ENCODE measurements at places on chromosomes 13 and 19.

DNA sequence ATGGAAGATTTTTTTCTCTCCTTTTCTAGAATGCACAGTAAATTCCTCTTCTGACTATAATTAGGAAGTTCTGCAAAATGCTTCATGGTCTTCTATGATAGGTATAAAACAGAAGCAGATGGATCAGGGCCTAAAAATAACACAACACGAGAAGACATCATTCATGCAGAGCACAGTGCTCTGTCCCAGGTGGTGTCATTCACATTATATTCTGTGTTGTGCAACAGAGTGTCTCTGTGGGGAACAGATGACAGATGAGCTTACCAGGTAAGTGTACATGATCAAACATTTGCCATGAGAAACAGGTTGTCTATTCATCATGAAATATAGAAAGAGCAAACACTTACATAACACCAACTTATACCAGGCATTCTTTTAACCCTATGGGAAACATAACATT is 288.3 kb downstream of the KCTD12 start:
- no peak for DNase-seq

DNA sequence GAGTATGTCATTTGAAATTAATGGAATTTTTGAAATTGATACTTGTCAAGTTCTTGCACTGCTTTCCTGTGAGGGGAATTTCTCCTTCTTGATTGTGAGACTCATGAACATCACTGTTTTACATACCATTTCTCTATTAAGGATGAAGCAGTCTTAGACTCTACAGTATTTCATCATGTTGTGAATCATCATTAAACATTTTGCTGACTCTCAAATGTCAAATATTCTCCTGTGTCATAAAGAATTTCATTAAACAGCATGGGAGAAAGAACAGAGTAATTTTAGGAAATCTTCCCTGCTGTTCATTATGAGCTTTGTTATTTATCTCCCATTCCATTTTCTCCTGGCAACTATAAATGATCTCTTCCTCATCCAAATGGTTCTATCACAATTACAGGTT is 729.0 kb downstream of the PCDH9 start:
- no peak for DNase-seq

- DNase-seq, result peak; percentile 92
Measured at GRCh38 chr19:46014941-46015686, 7.7 kb downstream of the PGLYRP1 start.

- DNase-seq, result no peak
Measured at GRCh38 chr19:4229179-4229931, at the start of gene EBI3. Gene EBI3, plus strand, starts transcription at chr19:4229523. Its CDS starts 28 bp downstream, at chr19:4229551.

DNA sequence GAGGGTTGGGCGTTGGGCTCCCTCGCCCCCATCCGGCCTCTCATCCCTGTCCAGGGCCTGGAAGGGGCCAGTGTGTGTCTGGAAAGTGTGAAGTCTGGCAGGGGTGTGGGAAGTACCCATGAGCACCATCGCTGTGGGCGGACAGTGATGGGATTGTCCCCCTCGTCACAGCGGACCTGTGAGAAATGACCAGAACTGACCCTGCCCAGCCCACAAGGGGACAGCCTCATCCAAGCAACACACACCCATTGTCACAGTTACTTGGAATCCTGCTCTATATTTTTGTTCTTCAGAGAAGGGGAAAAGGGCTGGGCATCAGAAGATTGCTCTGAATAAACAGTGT is 18.6 kb downstream of the MCF2L start:
- no peak for DNase-seq

GRCh38 chr19:2150794-2151338 is 500 bp downstream of the AP3D1 start:
- no peak for DNase-seq

DNA sequence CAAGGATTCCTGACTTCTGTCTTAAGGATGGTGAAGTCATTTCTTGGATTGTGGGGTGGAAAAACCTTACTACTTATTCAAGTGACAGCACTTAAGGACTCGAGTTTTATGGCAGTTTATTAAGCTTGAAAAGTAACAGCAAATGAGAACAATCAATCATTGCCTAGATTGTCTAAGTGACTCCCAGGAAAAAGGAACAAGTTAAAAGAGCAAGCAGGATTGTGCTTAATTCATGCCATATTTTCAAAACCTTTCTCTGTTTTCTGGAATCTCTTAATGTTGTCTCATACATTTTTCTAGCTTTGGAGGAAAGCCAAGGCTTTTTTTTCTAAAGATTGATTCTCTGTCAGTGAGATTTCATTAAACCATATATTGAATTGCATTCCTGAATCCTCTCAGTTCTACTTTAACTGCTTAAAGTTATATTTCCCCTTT is 236.2 kb upstream of the HTR2A start:
- DNase-seq, result no peak

DNA sequence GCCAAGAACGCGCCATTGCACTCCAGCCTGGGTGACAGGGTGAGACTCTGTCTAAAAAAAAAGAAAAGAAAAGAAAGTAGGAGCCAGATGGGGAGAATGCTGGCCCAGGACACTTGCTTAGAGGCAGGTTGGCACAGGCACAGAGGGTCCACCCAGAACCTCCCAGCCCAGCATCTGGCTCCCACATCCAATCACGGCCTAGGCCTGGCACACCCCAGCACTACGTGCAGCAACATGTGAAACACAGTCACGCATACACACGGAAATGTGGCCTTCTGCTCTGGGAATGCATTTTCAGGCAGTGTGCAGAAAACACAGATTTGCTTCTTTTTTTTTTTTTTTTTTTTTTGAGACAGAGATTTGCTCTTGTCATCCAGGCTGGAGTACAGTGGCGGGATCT is 20.9 kb upstream of the FOSB start:
- DNase-seq, result no peak

GRCh38 chr13:104580931-104581330 is 1514.7 kb upstream of the SLC10A2 start:
- no peak for DNase-seq

DNA sequence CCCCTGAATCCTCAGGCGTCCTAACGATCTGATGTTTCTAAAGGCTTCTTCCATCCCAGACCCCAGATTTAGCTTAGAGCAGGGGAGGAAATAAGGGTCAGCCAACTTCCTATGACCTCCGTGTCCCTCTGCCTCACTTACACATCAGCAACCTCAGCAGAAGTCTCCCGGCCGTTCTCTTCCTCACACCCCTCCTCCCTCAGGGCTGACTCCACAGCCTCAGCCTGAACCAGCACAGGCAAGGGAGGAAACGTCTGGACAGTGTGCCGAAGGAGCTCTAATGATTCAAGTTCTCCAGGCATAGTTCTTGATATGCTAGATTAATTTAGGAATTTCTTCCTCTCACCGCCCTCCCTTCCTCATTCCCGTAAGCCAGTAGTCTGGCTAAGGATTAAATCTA is 121.4 kb downstream of the NUFIP1 start:
- DNase-seq, result no peak

GRCh38 chr13:63680704-63681103 is 2265.1 kb upstream of the PCDH20 start:
- DNase-seq, result no peak

- no peak for DNase-seq
Measured at GRCh38 chr19:2059422-2060201, 8.6 kb upstream of the MKNK2 start.

GRCh38 chr13:85650613-85651012 is 148.6 kb downstream of the SLITRK6 start:
- DNase-seq, result no peak

DNA sequence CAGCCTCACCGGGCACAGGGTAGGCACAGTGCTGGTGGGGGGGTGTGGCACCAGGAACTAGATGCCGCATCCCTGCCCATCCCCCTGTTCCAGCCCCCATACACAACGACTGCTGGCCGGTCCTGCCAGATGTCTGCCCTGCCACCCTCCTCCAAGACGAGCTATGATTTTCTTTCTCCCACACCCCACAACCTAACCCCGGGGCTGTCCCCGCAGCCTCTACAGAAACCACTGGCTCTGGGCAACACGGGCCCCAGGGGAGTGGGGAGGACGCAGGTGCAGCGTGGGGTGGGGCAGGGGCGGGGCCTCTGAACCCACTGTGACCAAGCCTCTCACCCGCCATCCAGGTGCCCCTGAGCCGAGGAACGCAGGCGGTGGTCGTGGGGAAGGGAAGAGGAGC is 15.5 kb downstream of the PGLS start:
- DNase-seq, result no peak

DNA sequence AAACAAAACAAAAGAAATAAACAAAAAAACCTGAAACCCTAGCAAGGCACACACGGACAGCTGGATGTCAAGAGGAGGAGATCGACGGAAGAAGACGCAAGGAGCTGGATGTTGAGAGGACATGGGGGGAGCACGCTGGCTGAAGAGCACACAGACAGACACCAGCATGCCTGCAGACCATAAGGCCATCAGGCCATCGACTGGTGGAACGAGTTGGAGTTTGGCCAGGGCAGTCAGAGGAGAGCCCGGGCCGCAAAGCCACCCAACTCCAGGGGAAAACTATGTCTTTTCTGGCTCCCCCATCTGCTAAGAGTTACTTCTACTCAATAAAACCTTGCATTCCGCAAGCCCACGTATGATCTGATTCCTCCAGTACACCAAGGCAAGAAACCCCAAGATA is 979.6 kb downstream of the PCDH17 start:
- no peak for DNase-seq

DNA sequence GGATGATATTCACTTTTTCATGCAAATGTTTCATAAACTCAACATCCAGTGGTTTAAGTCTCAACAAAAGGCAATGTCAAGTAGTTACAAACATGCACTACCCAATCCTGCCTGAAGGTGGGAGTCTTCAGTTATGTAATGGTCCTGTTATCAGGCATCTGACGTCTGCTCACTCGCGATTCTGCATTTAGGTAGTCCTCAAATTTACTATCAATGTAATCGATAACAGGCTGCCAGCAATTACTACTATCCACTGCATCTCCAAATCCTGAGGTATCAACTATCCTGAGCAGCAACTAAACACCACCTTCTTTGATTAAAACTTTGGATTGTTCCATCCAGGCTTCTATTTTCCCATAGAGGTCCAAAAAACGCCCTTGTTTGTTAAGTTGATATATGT is 51.2 kb downstream of the NLRP12 start:
- peak; percentile 78 for DNase-seq

DNA sequence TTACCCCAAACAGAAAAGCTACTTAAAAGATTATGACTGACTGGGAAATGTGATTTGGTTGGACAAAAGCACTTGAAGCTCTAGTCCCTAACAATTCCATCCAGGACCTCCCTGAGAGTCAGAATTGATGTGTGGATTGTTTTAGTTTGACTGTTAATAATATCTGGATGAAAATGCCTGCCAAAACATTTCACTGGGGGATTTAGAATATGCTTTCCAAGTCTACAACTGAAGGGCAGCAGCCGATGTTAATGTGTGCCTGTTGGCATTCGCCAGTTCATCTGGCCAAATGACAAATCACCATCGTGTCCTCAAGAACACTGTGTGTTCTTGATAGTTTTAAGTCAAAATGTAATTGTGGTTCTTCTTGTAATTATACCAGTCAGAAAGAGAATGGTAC is 76.0 kb upstream of the TSC22D1 start:
- no peak for DNase-seq

GRCh38 chr19:1028062-1028926 is 1.9 kb downstream of the CNN2 start:
- peak; percentile 82 for DNase-seq

- no peak for DNase-seq
Measured at GRCh38 chr13:32733690-32734089, 147.4 kb downstream of the PDS5B start.

GRCh38 chr19:35008891-35009341 is 8.8 kb downstream of the GRAMD1A start:
- no peak for DNase-seq

DNA sequence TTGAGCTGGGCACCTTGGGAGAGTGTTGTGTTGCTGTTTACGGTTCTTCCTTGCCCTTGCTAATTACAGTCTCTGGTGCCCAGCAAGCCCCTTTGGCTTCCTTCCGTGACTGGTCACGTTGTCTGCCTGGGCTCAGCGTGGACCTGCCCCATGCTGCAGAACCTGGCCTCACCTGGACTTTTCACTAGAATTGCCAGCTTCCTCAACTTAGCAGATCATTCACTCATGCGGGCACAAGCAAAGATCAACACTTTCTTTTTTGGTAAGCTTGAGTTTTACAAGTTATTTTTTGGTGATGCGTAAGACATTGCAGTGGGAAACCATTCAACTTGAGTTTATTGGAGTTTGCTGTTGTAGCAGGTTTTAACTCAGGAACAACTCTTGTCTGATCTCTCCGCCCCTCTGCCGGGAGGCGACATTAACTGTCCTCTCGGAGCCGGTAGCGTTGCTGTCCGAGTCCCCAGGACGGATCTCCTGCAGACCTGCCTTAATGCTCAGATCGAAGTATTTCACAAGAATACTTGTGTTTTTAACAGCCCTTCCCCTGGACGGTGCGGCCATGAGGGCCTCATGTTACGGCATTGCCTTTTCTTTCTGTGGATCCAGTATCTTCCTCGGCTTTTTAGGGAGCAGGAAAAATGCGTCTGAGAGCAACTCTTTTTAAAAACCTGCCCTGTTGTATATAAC is 15.7 kb upstream of the TEX29 start:
- DNase-seq, result no peak

DNA sequence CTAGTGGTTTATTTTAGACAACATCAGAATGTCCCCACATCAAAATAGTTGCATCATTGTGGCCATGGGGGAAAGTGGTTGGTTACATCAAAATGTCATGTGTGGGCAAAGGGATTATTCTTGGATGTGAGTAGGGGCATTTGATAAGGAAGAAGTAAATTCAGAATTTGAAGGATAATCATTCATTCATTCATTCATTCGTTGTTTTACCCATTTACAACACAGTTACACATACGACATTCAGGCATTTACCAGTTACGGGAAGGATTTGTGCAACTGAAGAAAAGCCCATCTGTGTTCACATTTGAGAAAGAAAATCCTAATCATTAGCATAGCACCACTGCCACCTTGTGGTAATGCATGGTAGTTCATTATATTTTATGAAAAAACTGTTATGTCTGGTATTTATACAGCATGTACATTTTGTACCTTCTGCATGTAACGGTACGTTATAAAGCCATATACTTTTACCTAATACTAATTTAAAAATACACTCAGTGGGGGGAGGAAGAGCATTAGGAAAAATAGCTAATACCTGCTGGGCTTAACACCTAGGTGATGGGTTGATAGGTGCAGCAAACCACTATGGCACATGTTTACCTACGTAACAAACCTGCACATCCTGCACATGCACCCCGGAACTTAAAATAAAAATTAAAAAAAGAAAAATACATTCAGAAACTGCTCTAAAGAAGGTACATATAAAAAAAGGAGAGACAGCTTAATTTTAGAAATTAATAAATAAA is 62.1 kb downstream of the DGKH start:
- no peak for DNase-seq

- DNase-seq, result no peak
Measured at GRCh38 chr19:3186160-3186688, 494 bp downstream of the NCLN start.

GRCh38 chr13:101570410-101570809 is 117.9 kb downstream of the ITGBL1 start:
- DNase-seq, result no peak

Measured in WTC11 (cell line).